ENCODE measurements at places on chromosomes 4 and X.

DNA sequence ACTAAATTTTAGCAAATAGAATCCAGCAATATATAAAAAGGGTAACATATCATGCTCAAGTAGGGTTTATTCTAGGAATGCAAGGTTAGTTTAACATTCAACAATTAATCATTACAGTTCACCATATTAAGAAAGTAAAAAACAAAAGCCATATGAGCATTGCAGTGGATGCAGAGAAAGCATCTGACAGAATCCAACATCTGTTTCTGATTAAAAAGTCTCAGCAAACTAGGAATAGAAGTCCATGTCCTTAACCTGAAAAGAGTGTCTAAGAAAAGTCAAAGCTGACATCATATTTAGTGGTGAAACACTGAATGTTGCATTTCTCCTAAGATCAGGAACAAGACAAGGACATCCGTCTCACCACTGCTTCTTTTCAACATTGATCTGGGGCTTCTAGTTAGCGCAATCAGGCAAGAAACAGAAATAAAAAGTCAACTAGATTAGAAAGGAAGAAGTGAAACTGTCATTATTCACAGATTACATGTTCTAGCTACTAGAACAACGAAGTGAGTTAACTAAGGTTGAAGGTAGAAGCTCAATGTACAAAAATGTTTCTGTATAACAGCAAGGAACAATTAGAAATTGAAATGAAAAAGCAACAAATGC is 49.3 kb downstream of the MRPL1 start:
- DNase-seq: no peak

DNA sequence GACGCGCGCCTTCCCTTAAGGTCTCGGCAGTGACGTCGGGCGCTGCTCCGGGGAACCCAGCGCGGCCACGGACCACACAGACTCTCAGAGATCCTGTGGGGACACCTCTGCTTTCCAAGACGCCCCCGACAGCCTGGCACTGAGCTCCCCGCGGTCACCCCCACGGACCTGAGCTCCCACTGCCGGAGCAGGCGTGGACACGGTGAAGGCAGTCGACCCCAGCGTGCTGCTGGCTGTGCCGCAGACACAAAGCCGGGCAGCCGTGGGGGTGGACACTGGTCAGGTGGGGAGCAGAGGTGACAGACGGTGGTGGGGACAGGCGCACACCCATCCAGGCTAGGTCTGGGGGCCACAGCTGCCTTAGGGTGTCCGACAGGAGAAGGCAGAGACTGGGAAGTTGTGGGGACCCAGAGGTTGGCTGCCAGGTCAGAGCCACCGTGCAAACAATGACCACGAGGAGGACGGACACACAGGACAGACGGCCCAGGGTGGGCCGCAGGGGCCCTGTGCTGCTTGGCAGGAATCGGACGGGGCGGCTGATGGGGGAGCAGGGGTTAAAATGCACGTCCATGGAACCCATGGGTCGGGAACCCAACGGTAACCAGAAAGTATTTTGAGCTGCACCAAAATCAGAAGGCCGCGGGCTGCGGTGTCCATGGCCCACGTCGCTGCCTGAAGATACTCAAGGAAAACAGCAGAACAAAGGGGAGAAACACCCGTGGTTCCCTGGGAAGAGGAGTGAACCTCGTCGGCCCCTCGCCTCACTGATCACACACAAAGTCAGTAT is 16.6 kb upstream of the GTPBP6 start:
- DNase-seq: no peak

DNA sequence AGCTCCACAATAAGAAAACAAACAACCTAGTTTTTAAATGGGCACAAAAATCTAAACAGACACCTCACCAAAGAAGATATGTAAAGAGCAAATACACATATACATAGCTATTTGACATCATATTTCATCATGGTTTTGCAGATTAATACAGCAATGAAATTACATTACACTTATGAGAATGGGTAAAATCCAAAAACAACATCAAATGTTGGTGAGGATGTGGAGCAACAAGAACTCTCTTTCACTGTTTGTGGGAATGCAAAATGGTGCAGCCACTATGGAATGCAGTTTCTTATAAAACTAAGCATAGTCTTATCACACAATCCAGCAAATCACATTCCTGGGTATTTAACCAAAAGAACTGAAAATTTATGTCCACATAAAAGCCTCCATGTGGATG is 25.0 kb downstream of the TLR6 start:
- no peak for DNase-seq

GRCh38 chr4:35525192-35525978 is 718.9 kb downstream of the ARAP2 start:
- DNase-seq: no peak

- DNase-seq: no peak
Measured at GRCh38 chrX:19953145-19953544, 37.7 kb downstream of the BCLAF3 start.

All from activated CD4-positive, alpha-beta T cell treated with anti-CD3 and anti-CD28 coated beads for 4 hours (primary cell).